ENCODE measurements at places on chromosomes 6 and 20.

GRCh38 chr20:48758206-48758820 is 69.5 kb downstream of the PREX1 start:
- DNase-seq = no peak
- peak overlapping the region; percentile 80 for H3K27ac ChIP-seq
- no peak overlapping the region for H3K4me3 ChIP-seq
- peaks cover 80% of the 10 kb centered on the region for H3K4me1 ChIP-seq
- H3K27me3 ChIP-seq = no peaks in the 10 kb centered on the region

GRCh38 chr6:35148167-35148741 is 7.1 kb upstream of the TCP11 start:
- no peaks in the 10 kb centered on the region for H3K36me3 ChIP-seq
- peak; percentile 27 for DNase-seq
- no peak overlapping the region for H3K27ac ChIP-seq
- peaks cover 19% of the 10 kb centered on the region for H3K4me1 ChIP-seq
- H3K27me3 ChIP-seq = peaks cover 16% of the 10 kb centered on the region
- H3K4me3 ChIP-seq = no peak overlapping the region

GRCh38 chr20:2747676-2748235 is 52.7 kb downstream of the CPXM1 start:
- peaks cover 27% of the 10 kb centered on the region for H3K4me1 ChIP-seq
- DNase-seq = no peak
- H3K27me3 ChIP-seq = peaks cover 19% of the 10 kb centered on the region
- no peaks in the 10 kb centered on the region for H3K36me3 ChIP-seq
- no peak overlapping the region for H3K4me3 ChIP-seq

- H3K27ac ChIP-seq = no peak overlapping the region
- no peak overlapping the region for H3K4me3 ChIP-seq
Observed at GRCh38 chr6:141467881-141468280, 664.8 kb upstream of the GJE1 start.

GRCh38 chr6:143213859-143214376 is 153.2 kb downstream of the AIG1 start:
- peaks cover 3% of the 10 kb centered on the region for H3K36me3 ChIP-seq
- H3K4me1 ChIP-seq = no peaks in the 10 kb centered on the region
- H3K27ac ChIP-seq = no peak overlapping the region
- no peaks in the 10 kb centered on the region for H3K27me3 ChIP-seq

DNA sequence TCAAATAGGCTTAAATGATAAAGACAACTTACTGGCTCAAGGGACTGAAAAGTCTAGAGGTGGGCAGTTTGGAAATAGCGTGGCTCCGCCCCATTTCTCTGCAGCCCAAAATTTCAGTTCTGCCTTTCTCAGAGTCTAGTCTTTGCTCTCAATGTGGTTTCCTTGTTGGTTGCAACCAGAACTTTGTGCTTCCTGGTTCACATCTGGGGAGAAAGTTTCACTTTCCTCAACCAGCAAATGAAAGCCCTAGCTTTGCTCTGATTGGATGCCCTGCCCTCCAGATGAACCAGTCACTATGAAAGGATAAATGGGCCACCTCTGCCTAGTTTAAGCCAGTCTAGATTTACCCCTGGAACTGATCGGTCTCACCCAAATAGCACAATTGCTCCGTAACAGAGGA is 14.9 kb downstream of the SYCP2L start:
- no peaks in the 10 kb centered on the region for H3K36me3 ChIP-seq
- no peak for DNase-seq
- H3K27me3 ChIP-seq = no peaks in the 10 kb centered on the region
- no peak overlapping the region for H3K27ac ChIP-seq

Measured in activated naive CD8-positive, alpha-beta T cell treated with anti-CD3 and anti-CD28 coated beads, Interleukin-2, amount 50 U/mL, for 24 hours (primary cell).